ENCODE measurements at places on chromosomes 12 and 14. TPM values are rescaled to one million over a fixed set of nuclear protein-coding genes. Genes with fewer than 3 reads are reported as not detected.

KMT2D gene
- 97.9 TPM for total RNA-seq

SERPINA10 gene
- not detected for total RNA-seq

FGF23 gene
- not detected for total RNA-seq

GABARAPL1 gene
- 5.5 TPM for total RNA-seq

All from activated CD4-positive, alpha-beta T cell treated with anti-CD3 and anti-CD28 coated beads, Interleukin-2, amount 10 ng/mL, durations not matched to agents 7 days and 5 days (primary cell).